Panc1 (cell line): ENCODE measurements at places on chromosomes 3 and 15. TPM values are rescaled to one million over a fixed set of nuclear protein-coding genes. Genes with fewer than 3 reads are reported as not detected.

TXNRD3 gene
- total RNA-seq, result 17.2 TPM

CNBP gene
- total RNA-seq, result 355 TPM

BCHE gene
- 1.5 TPM for total RNA-seq

UCN2 gene
- 1.8 TPM for total RNA-seq

GABRR3 gene
- total RNA-seq, result not detected

PROS1 gene
- 16.8 TPM for total RNA-seq
